ENCODE measurements at places on chromosomes 4 and X.
A peak's percentile ranks its signal among the peaks of the same experiment; 100 is the strongest.

DNA sequence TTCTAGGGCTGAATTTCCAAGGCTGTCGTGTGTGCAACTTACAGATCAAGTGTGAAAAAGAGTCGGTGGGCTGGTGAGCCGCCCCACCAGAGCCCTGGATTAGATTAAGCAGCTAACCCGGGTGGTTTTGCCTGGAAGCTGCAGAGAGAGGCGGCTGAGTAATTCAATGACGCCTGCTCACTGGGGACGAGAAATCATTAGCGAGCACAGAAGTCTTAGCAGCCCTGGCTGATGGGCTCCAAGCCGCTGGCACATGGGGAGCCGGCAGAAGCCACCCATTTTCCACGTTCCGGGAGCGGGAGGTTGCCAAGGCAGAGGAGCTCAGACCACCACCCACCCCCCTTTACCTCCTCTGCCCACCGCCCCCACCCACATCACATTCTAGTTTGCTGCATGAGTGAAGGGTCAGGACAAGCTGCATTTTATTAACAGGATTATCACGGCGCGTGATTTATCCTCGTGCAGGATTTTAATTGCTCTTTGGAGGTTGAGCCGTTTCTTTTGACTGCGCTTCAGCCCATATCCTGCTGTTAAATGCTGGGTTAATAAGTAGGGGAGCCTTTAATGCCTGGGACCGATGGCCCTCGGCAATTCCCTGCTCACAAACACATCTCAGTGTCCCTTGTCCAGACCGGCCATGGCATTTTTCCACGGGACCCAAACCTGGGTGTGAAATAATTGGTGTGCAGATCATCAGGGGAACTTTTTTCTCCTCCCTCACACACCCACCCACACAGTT is 19.1 kb downstream of the BCOR start:
- no peak for DNase-seq
- no peak overlapping the region for H3K4me3 ChIP-seq
- H3K27ac ChIP-seq = no peak overlapping the region
- H3K4me1 ChIP-seq = peaks cover 10% of the 10 kb centered on the region

GRCh38 chr4:177185151-177185550 is 124.5 kb upstream of the NEIL3 start:
- H3K27me3 ChIP-seq = no peaks in the 10 kb centered on the region
- no peak for DNase-seq
- H3K4me3 ChIP-seq = no peak overlapping the region
- H3K27ac ChIP-seq = no peak overlapping the region
- H3K4me1 ChIP-seq = no peaks in the 10 kb centered on the region

GRCh38 chr4:55866290-55866907 is 13.0 kb downstream of the EXOC1 start:
- no peaks in the 10 kb centered on the region for H3K36me3 ChIP-seq
- H3K27ac ChIP-seq = no peak overlapping the region
- no peak for DNase-seq
- no peaks in the 10 kb centered on the region for H3K27me3 ChIP-seq

DNA sequence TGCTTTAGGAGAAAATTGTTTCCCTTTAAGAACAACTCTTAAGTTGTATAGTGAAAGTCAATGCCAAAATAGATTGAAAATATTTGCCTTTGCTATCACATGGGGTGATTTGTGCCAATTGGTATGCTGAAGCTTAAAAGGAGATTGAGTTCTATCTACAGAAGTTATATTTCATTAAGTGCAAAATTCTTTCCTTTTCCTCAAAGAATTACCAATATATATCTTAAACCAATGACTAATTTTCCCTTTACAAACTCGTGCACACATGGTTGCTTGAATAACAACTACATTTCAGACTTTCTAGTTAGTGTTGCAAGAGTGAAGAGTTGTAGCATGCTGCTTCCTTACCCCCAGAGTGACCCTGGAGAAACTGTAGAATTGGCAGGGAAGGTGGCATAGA is 990.0 kb upstream of the PABPC4L start:
- H3K4me1 ChIP-seq = no peaks in the 10 kb centered on the region
- no peak for DNase-seq
- H3K27me3 ChIP-seq = no peaks in the 10 kb centered on the region
- H3K36me3 ChIP-seq = no peaks in the 10 kb centered on the region
- H3K4me3 ChIP-seq = no peak overlapping the region

- no peak for DNase-seq
- H3K36me3 ChIP-seq = no peaks in the 10 kb centered on the region
- no peak overlapping the region for H3K4me3 ChIP-seq
- H3K27ac ChIP-seq = no peak overlapping the region
Observed at GRCh38 chr4:3021627-3022026, 52.7 kb downstream of the HTT-AS start.

- no peaks in the 10 kb centered on the region for H3K27me3 ChIP-seq
- DNase-seq = peak; percentile 63
- H3K4me1 ChIP-seq = no peaks in the 10 kb centered on the region
- no peaks in the 10 kb centered on the region for H3K36me3 ChIP-seq
- H3K4me3 ChIP-seq = no peak overlapping the region
Observed at GRCh38 chr4:1055721-1056590, 44.5 kb downstream of the FGFRL1 start.

GRCh38 chrX:18624599-18624998 is 47.3 kb downstream of the RS1 start:
- H3K27ac ChIP-seq = no peak overlapping the region
- H3K27me3 ChIP-seq = no peaks in the 10 kb centered on the region
- no peaks in the 10 kb centered on the region for H3K36me3 ChIP-seq
- no peaks in the 10 kb centered on the region for H3K4me1 ChIP-seq
- DNase-seq = no peak

DNA sequence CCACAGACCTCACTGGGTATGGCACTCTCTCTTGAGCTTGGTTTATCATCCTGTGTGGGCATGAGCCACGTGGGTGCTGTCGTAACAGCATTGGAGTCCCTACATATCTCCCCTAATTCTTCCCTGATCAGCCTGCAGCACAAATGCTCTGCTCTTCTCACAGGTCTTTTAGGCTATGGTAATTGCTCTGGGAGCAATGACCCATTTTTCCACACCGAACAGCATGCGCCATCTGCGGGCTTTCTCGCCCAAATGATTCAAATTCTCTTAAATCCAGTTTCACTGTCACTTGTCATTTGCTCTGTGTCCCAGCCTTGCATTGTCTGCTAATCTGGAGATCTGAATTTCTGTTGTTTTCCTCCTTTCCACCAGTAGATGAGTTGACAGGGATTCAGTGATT is 48.9 kb upstream of the GATB start:
- no peak overlapping the region for H3K4me3 ChIP-seq
- no peaks in the 10 kb centered on the region for H3K27me3 ChIP-seq
- no peaks in the 10 kb centered on the region for H3K4me1 ChIP-seq
- no peak for DNase-seq

DNA sequence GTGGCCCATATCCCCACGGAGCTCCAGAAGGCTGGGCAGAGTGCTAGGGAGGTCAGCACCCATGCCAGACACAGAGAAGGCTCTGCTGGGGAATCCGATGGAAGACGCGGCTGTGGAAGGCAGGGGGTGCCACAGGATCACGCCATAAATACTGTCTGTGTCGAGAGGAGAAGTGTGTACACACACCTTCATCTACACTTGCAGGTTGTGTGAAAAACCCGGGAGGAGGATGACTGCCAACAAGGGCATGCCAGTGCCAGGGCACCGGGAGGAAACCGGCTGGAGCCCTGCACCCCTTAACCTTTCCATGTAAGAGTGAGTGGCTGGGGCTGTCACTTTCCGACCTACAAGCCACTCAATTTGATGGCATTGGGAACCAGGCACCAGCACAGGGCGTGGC is 31.2 kb downstream of the LETM1 start:
- no peak overlapping the region for H3K27ac ChIP-seq
- H3K27me3 ChIP-seq = no peaks in the 10 kb centered on the region
- H3K36me3 ChIP-seq = no peaks in the 10 kb centered on the region

GRCh38 chr4:32700838-32701237 is 1980.7 kb downstream of the PCDH7 start:
- H3K36me3 ChIP-seq = no peaks in the 10 kb centered on the region
- no peak for DNase-seq
- H3K4me1 ChIP-seq = no peaks in the 10 kb centered on the region
- H3K4me3 ChIP-seq = no peak overlapping the region
- no peaks in the 10 kb centered on the region for H3K27me3 ChIP-seq

DNA sequence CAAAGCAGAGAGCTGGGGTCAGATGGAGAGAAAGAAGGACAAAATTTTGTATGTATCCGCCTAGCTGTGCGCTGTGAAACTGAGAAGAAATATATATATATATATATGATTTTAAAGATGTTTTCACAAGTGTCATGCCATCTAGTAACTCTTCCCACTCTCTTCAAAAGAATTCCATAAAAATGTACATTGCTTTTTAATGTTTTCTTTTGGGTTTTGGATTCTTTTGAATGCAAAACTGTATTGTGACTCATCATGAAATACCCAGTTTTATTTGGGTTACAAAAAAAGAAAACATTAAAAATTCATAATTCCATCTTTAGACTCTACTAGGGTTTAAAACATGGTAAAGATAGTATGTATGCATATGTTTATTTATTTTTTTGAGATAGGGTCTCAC is 34.3 kb upstream of the IGFBP7 start:
- no peaks in the 10 kb centered on the region for H3K36me3 ChIP-seq
- H3K27ac ChIP-seq = no peak overlapping the region
- no peak overlapping the region for H3K4me3 ChIP-seq
- DNase-seq = no peak
- H3K4me1 ChIP-seq = no peaks in the 10 kb centered on the region
- H3K27me3 ChIP-seq = no peaks in the 10 kb centered on the region

- no peaks in the 10 kb centered on the region for H3K4me1 ChIP-seq
- no peak overlapping the region for H3K27ac ChIP-seq
- H3K27me3 ChIP-seq = no peaks in the 10 kb centered on the region
- H3K4me3 ChIP-seq = no peak overlapping the region
- DNase-seq = no peak
Observed at GRCh38 chr4:87114245-87115062, 106.0 kb downstream of the KLHL8 start.

DNA sequence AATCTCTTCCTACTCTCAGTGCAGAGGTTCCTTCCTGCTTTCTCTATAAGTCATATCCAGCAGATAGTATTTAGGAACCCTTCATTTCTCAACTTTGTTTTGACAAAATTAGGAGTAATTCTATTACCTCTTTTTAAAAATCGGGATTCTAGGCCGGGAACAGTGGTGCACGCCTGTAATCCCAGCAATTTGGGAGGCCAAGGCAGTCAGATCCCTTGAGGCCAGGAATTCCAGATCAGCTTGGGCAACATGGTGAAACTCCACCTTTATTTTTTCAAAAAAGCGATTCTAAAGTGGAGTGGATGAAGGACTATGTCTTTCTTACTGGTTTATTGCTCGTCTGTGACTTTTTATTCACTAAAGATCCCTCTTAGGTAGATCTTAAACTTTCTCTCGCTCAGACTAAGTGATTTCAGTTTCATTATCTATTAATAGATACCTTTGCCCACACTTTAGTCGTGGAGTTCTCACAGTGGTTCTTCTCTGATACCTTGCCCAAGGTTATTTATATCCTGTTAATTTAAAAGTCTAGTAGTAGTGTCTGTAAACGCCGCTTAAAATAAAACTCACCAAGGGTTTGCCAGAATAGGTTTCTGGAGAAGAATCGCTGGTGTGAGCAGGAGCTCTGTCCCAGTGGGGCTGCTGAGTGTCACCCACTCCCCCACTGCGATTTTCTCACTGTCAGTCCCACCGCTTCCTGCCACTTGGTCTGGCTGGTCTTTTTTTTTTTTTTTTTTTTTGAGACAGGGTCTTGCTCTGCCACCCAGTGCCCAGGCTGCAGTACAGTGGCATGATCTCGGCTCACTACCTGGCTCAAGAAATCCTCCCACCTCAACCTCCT is 27.0 kb upstream of the TMEM131L start:
- H3K36me3 ChIP-seq = no peaks in the 10 kb centered on the region
- no peak overlapping the region for H3K27ac ChIP-seq
- no peaks in the 10 kb centered on the region for H3K27me3 ChIP-seq

GRCh38 chr4:120215350-120215749 is 148.7 kb upstream of the MAD2L1 start:
- H3K27ac ChIP-seq = no peak overlapping the region
- H3K36me3 ChIP-seq = no peaks in the 10 kb centered on the region
- no peak overlapping the region for H3K4me3 ChIP-seq
- DNase-seq = no peak
- H3K4me1 ChIP-seq = no peaks in the 10 kb centered on the region

DNA sequence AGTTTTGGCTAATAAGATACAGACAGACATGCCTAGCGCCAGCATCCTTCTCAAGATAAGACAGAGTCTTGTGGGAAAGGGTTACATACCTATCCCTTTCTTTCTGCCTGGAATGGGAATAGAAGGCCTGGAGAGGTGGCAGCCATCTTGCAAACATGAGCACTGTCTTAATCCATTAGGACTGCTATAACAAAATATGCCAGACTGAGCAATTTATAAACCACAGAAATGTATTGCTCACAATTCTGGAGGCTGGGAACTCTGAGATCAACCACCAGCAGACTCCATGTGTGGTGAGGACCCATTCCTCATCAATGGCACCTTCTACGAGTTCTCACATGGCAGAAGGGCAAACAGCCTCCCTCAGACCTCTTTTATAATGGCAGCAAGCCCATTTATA is 26.5 kb upstream of the NEIL3 start:
- H3K36me3 ChIP-seq = no peaks in the 10 kb centered on the region
- no peak overlapping the region for H3K27ac ChIP-seq
- DNase-seq = no peak
- no peaks in the 10 kb centered on the region for H3K27me3 ChIP-seq

DNA sequence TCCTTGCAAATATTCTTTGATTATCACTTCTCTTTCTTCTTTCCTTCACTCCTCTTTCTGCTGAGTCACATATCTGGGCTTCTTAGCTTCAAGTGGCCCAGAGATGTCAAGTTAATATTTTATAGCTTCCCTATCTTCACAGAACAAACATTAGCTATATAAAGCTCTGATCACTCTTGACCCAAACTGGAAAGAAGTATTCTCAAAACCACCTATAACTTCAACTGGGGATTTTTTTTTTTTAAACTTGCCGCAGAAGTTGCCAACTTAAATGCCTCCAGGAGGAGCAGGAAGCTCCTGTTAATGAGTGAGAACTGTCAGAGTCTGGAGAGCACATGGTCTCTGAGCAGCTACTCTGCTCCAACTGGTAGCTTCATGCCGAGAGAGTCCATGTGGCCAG is 233.3 kb upstream of the EDNRA start:
- H3K4me1 ChIP-seq = no peaks in the 10 kb centered on the region
- no peaks in the 10 kb centered on the region for H3K36me3 ChIP-seq
- H3K27ac ChIP-seq = no peak overlapping the region
- DNase-seq = no peak

DNA sequence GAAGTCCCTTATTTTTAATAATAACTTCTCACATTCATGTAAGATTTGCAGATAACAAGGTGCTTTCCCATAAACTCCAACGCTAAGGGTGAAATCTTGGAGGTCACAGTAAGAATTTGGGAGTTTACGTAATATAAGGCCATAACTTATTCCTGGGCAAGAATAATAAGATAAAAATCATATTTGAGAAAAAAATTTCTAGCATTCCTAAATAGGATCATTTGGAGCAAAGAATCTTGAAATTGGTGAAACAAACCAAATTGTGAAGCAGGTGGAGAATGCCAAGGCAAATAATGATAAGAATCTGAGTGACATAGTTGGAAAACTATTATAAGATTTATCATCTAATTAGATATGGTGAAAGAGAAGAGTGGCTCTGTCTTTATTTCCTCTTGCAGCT is 50.4 kb upstream of the FGF16 start:
- H3K36me3 ChIP-seq = no peaks in the 10 kb centered on the region
- no peak for DNase-seq
- no peak overlapping the region for H3K27ac ChIP-seq
- H3K27me3 ChIP-seq = no peaks in the 10 kb centered on the region

Data from testis (tissue), 5 donors.